ENCODE measurements at places on chromosomes 2 and 18.

DNA sequence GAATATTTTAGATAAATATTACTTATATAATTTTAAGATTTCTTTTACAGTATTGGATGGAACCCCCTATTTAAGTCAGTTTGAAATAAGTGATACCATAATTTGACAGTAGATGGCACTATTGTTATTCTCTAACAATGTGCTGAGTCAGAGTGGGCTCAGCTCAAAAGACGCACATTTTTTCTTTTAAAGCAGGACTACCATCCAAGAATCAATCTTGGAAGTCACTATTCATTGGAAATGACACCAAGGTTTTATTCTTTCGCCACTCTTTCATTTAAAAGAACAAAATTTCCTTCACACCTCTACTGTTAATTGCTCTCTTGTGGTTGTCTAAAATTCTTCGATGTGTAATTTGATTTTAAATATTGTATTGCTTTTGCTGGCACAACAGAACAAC lies 32.6 kb upstream of the SPAG16 start:
- peak; percentile 50 for DNase-seq

- no peak for DNase-seq
Measured at GRCh38 chr18:12021596-12021995, 40.3 kb downstream of the IMPA2 start.

- no peak for DNase-seq
Measured at GRCh38 chr2:96685577-96686459, 43.3 kb downstream of the FER1L5 start.

GRCh38 chr2:57141269-57141668 lies 905.3 kb upstream of the VRK2 start:
- DNase-seq, result no peak

DNA sequence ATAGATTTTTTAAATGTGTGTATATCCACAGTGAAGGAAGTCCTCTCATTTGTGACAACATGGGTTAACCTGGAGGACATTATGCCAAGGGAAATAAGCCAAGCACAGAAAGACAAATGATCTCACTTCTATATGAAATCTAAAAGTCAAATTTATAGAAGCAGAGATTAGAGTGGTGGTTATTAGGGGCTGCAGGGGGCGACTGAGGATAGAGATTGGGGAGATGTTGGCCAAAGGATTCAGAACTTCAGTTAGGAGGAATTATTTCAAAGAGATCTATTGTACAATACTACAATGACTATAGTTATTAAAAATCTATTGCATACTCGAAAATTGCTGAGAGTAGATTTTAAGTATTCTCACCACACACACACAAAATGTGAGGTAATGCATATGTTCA lies 252.4 kb upstream of the SLC39A10 start:
- DNase-seq, result peak; percentile 3

DNA sequence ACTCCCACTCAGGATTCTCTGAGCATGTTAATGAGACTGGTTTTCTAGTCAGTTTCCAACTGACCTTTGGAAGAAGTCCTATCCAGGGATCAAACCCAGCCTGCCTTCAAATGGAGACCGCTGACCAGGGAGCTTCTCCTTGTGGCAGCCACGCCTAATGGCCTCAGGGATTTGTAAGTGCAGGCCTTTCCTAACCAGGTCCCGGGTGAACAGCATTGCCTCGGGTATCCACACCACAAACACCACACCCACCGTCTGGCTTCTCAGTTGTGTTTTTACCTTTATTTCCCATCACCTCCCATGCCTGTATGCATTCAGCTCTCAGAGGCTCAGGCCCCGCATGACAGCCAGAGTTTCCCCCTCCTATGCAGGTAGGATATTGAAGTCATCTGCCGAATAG lies 406.3 kb upstream of the HS6ST1 start:
- DNase-seq, result no peak

- DNase-seq, result no peak
Measured at GRCh38 chr2:97911922-97912575, 83.7 kb downstream of the TMEM131 start.

DNA sequence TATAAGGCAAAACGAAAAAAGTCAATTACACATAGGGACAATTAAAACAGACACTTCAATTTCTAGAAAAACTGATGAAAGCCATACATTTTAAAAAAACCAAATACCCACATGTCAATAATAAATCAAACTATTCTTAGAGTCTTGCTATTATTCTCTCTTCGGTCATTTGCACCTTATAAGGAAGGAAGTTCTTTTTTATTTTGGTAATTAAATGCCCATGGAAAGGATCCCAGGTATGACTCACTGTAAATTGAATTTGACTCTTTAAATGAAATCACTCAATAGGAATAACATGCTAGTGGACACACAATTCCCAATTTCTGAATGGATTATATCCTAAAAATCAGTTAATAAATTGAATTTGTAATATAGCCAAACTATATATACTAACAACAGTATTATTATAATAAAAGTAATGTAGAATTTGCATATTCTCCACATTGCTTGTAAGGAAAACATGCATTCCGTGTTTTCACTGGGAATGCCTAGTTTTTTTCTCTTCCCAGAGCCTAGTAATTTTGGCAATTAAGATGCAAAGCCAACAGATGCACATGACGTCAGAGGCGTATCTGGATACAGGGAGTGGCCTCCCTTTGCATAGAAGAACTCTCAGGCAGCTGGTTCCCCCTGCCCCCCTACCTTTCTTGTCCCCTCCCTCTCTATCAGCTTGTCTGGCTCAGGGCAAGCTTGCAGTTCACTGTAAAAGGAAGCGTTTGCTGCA lies 153.5 kb upstream of the PGAP1 start:
- no peak for DNase-seq
